ENCODE measurements at places on chromosomes 5 and 9.

GRCh38 chr5:56595566-56595965 lies 219.8 kb upstream of the MAP3K1 start:
- peak; percentile 33 for DNase-seq

- no peak for DNase-seq
Observed at GRCh38 chr9:80369641-80370040, 797.9 kb downstream of the TLE4 start.

DNA sequence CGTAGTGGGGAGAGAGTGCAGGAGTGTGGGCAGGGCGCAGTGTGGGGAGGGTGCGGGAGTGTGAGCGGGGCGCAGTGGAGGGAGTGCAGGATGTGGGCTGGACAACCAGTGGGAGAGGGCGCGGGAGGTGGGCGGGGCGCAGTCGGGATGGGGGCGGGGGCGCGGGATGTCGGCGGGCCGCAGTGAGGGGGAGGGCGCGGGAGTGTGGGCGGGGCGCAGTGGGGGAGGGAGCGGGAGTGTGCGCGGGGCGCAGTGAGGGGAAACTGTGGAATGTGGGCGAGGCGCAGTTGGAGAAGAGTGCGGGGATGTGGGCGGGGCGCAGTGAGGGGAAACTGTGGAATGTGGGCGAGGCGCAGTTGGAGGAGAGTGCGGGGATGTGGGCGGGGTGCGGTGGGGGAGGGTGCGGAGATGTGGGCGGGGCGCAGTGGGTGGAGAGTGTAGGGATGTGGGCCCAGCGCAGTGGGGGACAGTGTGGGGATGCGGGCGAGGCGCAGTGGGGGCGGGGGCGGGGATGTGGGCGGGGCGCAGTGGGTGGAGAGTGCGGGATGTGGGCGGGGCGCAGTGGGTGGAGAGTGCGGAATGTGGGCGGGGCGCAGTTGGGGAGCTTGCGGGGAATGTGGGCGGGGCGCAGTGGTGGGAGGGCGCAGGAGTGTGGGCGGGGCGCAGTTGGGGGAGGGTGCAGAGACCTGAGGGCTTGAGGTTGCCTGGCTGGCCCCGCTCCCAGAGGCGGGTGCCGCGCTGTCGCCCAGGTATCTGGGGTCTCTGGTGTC lies at the start of gene NXNL2:
NXNL2 (plus strand) TSS at position 723 of the 770 bp plus-strand sequence. CDS start 257 bp downstream, outside the sequence.
- peak; percentile 83 for DNase-seq

DNA sequence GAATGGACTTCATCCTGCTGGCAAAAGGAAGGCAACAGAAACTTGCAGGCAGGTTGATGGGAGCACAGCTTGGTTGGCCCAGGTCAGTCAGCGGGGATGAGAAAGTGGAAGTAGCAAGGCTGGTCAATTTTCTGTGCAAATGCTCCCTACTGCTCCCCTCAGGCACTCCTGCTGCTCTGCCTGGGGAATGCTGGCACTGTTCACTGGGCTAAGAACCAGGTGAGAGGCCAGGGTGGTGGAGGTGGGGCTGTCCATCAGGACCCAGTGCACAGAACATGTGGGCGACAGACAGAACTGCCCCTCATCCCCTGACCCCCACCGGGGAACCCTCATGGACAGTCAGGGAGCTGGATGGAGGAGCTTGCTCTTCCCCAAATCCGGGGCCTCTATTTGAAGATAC lies 593.1 kb downstream of the IRX1 start:
- DNase-seq: no peak

GRCh38 chr9:37801287-37801850 lies 772 bp downstream of the DCAF10 start:
- no peak for DNase-seq
